ENCODE measurements at places on chromosomes 3 and 15.

DNA sequence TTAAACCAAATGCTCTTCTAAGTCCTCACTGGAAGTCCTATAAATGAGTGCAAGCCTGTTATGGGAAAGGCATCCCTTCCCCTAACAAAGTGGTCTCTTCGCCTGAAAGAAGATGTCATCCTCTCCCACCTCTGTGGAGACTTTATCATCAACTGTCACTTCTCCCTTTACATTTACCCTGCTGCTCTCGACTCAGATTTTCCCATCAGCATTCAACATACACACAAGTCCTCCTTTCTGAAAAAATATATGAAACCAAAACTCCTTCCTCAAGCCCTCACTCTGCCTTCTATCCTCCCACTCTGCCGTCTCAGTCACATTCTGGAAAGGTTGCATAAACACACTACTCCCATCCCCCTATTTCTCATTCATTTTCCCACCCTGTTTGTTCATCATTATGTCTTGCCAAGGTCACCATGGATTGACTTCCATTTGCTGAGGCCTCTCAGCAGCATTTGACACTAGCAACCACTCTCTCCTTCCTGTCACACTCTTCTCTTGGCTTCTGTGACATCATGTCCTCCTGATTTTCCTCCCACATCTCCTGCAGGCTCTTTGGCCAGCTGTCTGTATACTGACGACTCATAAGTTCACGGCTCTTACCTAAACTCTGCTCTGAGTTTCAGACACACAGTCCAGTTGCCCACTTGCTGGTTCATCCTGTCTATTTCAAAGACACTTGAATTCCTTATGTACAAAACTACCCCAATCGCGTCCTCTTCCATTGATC is 70.3 kb upstream of the SMAD3 start:
- no peak for DNase-seq

- no peak for DNase-seq
These were observed 76.6 kb upstream of the SNRPN start for GRCh38 chr15:24878153-24878552.

- DNase-seq: no peak
These were observed 478.6 kb downstream of the FOXP1 start for GRCh38 chr3:71104976-71105375.

- DNase-seq: no peak
These were observed 16.1 kb downstream of the NANOGP8 start for GRCh38 chr15:35068846-35069475.

DNA sequence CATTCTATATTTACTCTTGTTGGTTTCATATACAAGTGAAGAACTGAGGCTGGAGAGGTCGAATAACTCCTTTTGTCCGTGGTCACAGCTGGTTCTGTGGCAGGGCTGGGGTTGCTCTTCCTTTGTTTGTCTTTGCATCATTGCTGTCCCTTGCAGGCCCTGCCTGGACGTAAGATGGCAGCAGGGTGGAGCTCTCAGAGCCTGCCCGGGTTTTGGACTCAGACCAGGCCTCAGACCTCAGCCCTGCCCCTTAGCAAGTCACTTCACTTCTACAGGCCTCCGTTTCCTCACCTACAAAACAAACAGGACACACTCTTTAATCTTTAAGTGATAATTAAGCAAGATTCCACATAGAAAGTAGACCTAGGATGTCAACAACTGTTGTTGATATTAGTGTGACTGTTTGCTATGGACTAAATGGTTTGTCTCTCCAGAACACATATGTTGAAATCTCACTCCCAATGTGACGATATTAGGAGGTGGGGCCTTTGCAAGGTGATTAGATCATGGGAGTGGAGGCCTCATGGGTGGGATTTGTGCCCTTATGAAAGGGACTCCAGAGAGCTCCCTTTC is 65.6 kb upstream of the PLXNA1 start:
- DNase-seq: no peak

- no peak for DNase-seq
These were observed 69.3 kb upstream of the CMTM7 start for GRCh38 chr3:32322311-32322710.

GRCh38 chr3:101574388-101575112 is 570 bp downstream of the PCNP start:
- no peak for DNase-seq

DNA sequence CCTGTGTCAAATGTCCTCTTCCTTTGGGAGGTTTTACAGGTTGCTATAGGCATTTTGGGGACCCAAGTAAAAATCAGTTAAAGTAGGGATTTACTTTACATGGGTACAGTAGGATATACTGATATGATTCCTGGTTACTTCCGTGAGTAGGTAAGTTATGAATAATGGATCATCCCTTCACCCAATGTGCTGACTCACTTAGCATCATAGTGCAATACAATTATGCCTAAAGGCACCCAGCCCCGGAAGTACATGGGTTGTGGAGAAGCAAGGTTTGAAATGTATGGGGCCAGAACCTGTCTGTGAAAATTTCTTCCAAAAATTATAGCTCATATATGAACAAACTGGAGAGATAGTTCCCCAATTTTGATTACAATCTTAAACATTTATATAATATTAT is 64.0 kb downstream of the GLB1 start:
- DNase-seq: no peak

- DNase-seq: no peak
These were observed 391.4 kb downstream of the LRTM1 start for GRCh38 chr3:54536450-54536849.

GRCh38 chr3:147730284-147730683 is 321.1 kb downstream of the ZIC1 start:
- DNase-seq: no peak

GRCh38 chr3:157751386-157751785 is 248.2 kb upstream of the VEPH1 start:
- no peak for DNase-seq

DNA sequence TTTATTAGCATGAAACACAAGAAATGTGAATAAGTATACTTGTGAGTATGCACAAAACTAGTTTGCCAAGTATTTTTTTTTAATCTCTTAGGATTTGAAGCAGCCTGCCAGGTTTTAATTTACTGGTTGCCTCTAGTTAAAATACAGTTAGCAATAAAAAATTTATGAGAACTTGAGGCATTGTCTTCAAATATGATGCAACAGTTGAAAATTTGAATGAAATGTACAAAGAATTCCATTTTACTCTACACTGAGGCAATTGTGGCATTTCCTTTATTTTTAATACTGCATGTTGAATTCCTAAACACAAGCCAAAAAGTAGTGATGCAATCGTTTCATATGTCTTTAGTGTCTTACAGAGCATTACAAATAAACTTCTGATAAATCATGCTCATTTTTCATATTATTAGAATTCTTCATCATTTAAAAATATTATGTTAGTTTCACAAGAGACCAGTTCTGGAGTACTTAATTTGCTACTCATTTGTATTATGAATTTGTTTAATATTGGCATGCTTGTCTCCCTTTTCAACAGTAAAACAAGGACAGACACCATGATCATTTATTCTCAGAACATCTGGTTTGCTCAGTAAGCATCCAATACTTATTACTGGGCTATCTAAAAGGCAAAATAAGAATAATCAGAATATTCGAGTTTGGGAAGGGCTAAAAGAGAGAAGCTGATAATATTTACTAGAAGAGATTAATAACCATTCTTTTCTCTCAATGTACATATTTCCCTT is 124.8 kb upstream of the PTX3 start:
- no peak for DNase-seq

DNA sequence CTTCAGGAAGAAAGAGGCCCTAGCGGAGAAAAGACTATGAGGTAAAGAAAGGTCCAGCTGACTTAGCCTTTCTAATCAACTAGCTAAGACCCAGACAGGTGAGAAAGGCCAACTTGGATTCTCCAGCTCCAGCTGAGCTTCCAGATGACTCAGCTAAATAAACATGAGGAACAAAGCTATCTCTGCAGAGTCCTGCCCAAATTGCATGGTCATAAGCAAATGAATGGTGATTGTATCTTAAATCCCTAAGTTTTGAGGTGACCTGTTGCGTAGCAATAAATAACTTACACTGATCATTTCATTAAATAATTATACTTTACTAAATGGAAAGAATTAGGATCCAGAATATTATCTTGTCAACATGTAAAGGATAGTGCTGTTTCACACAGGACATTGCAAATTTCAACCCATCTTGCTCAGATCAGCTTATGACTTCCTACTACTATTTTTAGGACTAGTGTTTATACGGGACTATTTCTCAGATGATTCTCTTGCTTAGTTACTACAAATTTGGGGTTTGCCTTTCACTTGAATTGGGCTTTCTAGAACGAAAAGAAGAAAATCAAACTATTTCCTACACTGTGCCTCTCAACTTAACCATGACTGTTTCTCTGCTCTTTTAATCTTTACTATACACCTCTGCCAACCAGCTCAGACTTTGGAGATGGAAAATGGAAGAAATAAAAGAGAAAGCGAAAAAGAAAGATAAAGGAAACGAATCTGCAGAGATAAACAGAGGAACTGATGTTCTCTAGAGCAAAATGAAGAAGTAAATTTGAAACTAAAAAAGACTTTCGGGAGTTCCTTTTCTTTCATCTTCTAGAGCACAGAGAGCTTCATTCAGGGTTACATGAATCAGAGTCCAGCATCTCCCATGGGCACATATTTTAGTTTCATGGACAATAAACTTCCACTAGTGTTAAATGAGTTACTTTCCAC is 6.6 kb upstream of the ADGRG7 start:
- no peak for DNase-seq

DNA sequence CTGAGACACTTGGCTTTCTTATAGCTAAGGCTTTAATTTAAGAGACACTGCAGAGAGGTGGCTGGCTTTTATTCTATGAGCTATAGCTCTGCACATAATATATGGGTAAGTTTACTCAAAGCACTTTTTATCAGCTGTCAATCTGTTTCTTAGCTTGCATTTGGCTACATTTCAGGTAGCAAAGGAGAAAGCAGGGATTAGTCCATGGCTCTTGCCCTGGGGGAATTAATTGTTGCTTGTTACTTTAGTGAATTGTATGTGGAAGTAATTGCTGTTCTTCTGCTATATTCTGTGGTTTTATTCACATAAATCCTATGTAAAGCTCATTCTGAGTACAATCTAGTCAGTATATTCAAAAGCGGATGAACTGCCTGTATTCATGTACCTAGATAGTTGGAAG is 14.4 kb upstream of the CCDC39 start:
- no peak for DNase-seq

DNA sequence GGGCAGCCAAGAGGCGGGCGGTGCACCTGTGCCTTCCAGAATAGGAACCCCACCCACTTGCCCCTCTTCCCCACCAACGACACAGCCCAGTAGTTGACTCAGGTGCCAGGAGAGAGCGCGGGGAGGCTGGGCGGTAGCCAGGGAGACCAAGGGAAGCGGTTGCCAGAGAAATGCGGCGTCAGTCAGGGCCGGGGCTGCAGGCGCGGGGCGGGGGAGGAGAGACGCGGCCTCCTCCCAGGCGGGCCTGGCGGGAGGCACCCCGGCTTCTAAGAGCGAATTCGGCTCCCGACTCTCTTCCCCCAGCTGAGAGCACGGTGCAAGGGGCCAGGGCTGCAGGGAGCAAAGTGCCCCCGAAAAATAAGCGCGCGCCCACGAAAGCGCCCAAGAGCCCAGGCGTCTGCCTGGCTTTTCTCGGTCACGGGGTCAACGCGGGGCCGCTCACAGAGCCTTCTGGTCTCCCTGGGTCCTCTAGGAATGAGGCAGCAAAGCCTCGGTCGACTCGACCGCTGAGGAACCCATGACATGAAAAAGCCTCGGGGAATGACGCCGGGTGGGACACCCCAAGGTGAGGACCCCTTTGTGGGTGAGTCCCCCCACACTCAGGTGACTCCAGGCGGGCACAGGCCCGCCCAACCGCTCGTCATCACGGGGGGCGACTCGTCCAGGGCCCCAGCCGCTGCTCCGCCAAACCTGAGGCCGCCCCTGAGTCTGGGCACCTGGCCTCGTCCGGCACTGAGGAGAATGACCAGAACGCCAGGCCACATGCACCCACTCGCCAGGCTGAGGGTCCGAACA is 716 bp downstream of the CPEB1 start:
- DNase-seq: no peak

DNA sequence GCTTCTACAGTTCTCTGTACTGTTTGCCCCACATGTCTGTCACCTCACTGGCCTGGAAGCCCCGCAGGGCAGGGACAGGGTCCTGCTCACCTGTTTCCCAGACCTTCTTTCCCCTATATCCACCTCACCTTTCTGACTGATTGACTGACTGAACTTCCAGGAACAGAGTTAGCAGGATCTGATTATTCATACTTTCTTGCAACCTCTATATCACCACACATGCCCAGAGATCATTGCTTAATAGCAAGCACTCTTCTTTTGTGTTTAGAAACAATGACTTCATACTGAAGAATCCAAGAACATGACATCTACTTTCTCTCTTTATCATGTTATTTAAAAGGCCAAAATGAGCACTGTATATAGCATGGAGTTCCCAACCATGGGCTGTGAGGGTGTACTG is 18.0 kb upstream of the CLEC3B start:
- DNase-seq: no peak

- DNase-seq: no peak
These were observed 153.9 kb downstream of the BBX start for GRCh38 chr3:107676469-107677309.

- no peak for DNase-seq
These were observed 3.6 kb downstream of the ZNF385D start for GRCh38 chr3:21747376-21747775.

DNA sequence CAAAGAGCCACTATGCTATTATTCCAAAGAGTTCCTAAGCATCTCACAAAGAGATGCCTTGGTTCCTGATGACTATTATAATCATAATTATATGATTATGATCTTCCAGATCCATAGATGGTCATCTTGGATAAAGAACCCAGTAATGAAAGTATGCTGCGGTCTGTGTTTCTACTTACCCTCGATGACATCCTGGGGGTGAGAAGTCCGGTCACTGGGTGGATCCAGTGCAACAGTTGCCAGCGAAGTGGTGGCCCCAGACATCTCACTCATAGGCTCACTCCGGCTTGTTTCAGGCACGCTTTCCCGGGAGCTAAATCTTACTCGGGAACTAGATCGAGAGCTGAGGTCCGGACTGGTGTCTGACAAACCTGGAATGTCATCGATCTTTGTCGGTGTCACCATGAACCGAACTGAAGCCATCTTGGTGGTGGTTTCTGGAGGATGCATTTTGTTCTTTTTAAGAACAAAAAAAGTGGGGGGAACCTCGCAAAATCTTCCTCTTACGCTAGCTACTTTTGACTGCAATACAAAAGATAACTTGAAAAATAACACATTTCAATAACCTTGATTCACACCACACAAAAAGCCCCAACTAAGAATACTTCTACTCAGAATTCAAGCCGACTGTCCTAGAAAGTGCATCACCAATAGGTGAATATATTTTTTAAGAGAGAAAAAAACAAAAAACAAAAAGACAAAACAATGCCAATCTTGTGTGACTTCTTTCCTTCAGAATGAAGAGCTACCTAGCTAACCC is 1.2 kb downstream of the SLC12A6 start:
- DNase-seq: no peak

- DNase-seq: no peak
These were observed 3.0 kb downstream of the ALCAM start for GRCh38 chr3:105369500-105370371.

DNA sequence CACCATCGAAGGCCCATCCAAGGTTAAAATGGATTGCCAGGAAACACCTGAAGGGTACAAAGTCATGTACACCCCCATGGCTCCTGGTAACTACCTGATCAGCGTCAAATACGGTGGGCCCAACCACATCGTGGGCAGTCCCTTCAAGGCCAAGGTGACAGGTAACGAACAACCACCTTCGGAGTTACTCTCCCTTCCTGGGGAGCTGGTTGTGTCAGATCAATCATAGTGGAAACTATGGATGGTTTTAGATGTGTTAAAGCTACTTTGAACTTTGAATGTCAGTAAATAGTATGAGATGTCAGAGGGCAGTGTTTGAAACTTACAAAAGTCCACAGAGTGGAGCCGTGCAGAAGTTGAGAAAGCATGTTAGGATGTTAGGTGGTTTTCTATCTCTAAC is 42.3 kb downstream of the DNASE1L3 start:
- no peak for DNase-seq

Measured in esophagus squamous epithelium (tissue), 5 donors.